ENCODE measurements at places on chromosomes 5 and 9.

DNA sequence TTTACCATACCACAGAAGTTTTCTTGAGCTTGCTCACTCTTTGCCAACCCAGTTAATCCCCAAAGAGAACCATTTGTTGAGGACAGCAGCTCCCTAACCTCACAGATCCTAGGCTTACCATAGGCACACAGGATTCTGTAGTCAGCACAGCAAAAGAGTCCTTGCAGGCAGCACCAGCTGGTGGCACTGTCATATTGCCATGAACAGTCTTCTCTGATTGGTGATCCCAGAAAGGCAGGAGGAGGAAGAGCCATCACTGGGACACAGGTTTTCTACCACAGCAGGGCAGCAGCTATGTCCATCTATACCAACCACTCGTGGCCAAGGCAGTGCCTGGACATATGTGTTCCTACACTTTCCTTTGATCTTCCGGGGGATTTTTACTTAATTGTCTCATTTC lies 297.1 kb upstream of the CD180 start:
- DNase-seq, result no peak

- no peak for DNase-seq
These were observed 469.0 kb downstream of the CDH9 start for GRCh38 chr5:26569241-26569928.

- DNase-seq, result no peak
These were observed 153.1 kb downstream of the CCDC192 start for GRCh38 chr5:127856292-127856691.

- DNase-seq, result no peak
These were observed 46.3 kb upstream of the SMIM23 start for GRCh38 chr5:171739271-171739670.

- no peak for DNase-seq
These were observed 17.6 kb downstream of the PTCH1 start for GRCh38 chr9:95499046-95499676.

DNA sequence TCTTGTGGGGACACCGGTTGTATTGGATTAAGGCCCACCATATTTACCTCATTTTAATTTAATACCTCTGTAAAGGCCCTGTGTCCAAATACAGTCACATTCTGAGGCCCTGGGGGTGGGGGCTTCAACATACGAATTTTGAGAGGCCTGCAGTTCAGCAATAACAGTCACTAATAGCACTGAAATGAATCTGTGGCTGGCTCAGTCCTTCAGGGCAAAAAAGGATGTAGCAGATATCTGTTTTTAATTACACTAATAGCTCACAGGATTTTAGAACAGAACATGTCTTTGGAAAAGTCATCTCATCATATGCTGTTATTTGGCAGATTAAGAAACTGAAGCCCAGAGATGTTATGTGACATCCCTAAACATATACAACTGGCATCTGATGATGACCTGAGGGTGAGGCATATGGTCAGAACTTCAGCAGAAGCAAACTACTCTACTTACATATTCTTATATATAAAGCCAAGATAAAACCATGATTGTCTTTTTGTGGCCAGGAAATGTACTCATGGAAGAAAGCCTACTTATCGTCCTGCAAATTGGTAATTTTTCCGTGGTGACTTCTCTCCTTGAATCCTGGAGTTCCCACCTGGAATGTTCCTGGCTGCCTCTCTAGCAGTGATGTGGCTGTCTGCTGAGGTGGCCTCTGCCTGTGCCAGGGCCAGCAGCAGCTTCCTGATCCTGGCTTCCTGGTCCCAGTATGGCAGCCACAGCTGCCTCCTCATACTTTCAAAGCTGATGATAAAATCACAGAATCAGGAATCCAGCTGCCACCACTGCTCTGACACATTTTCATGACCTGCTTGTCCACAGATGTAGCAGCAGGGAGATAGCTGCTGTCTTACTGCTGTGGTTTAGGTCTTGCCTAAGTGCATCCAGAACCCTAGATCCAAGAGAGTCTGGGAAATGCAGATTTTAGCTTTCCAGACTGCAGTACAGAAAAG lies 72.1 kb upstream of the ANKRD55 start:
- DNase-seq, result no peak

- no peak for DNase-seq
These were observed 487.4 kb upstream of the RIOK2 start for GRCh38 chr5:97670447-97670846.

- DNase-seq, result no peak
These were observed 42.2 kb downstream of the PTTG1 start for GRCh38 chr5:160463740-160464465.

DNA sequence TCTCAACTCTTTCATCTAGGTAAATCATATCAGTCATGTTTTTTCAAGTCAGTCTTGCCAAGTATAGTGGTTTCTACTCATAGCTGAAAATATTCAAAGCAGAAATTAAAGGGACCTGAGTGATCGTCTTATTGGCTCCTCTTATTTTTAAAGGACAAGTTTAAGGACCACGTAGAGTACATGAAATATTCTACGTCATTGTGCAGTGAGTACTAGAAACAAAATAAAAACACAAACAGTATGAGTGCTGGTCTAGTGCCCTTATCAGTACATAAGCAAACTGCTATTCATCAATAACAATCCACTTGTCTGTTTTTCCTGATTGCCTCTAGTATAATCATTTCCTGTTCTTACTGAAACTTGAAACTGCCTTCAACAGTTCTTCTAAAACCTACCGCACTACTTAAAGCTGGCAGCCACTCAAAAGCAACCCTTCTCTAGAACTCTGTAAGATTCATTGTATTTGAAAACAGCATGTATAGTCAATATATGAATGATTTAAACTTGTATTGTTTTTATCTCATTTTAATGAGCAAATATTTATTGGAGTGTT lies 853.7 kb downstream of the TAF11L14 start:
- DNase-seq, result no peak

GRCh38 chr5:74632947-74633356 lies 7.6 kb downstream of the ENC1 start:
- no peak for DNase-seq

DNA sequence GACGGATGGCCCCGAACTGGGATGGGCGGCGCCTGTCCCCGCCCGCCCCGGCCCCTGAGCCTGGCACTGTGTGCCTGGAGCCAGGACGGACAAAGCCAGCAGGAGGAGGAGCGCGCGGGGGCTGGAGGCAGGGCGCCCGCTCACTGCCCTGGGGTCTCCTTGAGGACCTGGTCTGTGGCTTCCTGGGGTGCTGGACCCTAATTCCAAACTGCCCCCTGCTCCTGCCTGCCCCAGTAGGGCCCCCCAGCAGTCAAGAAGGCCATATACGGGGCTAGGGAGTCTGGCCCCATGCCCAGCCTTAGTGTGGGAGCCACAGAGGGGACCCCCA lies 29.2 kb upstream of the RXRA start:
- no peak for DNase-seq

- no peak for DNase-seq
These were observed at the start of gene ASPN for GRCh38 chr9:92482329-92482728. Gene ASPN, minus strand, starts transcription at chr9:92482506.

GRCh38 chr5:58066557-58066956 lies 393.3 kb downstream of the PLK2 start:
- no peak for DNase-seq

- DNase-seq, result no peak
These were observed 97.2 kb upstream of the DNAH5 start for GRCh38 chr5:14041528-14042192.

- no peak for DNase-seq
These were observed 75.6 kb upstream of the SNCAIP start for GRCh38 chr5:122236270-122237040.

- no peak for DNase-seq
These were observed 62.8 kb upstream of the LMX1B start for GRCh38 chr9:126550891-126551351.

- no peak for DNase-seq
These were observed 267.4 kb upstream of the VLDLR start for GRCh38 chr9:2354216-2354615.

GRCh38 chr5:16983022-16983639 lies 47.0 kb upstream of the MYO10 start:
- DNase-seq, result no peak

DNA sequence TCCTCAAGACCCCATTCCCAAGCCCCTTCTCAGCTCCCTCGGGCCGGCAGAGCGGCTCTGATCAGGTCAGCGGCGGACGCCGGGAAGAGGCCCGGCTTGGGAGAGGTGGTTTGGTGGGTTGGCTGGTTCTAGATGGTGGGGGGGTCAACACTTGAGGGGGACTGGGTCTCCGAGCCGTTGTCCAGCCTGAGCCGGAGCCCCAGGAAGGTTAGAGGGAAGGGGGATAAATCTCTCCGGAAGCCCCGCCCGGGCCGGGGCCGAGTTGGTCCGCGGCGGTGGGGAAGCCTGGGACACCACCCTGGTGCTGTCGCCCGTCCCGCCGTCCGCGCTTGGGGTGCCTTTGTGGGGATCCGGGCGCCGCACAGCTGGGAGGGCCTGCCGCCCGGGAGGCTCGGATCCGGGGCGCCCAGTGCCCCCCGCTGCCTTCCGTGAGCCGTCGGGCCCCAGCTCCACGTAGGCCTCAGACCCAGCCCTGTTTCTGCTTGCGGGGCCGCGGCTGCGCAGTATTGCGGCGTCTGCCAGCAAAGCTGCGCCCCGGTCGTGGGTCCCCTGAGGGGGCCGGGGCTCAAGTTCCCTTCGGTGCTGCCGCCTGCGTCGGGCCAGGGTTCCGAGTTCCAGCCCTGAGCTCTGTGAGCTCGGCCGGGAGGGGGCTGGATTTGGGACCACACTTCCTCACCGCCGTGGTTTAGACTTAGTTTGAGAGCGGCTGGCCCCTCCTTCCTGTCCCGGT lies 542 bp upstream of the TRIM52 start:
- DNase-seq, result no peak

GRCh38 chr5:124262991-124263571 lies 483.4 kb downstream of the ZNF608 start:
- DNase-seq, result no peak

All from stimulated activated CD4-positive, alpha-beta T cell treated with anti-CD3 and anti-CD28 coated beads, TNF-alpha, amount 100 ng/mL, for 1 hour (primary cell).